ENCODE measurements at places on chromosomes 1 and 21.

DNA sequence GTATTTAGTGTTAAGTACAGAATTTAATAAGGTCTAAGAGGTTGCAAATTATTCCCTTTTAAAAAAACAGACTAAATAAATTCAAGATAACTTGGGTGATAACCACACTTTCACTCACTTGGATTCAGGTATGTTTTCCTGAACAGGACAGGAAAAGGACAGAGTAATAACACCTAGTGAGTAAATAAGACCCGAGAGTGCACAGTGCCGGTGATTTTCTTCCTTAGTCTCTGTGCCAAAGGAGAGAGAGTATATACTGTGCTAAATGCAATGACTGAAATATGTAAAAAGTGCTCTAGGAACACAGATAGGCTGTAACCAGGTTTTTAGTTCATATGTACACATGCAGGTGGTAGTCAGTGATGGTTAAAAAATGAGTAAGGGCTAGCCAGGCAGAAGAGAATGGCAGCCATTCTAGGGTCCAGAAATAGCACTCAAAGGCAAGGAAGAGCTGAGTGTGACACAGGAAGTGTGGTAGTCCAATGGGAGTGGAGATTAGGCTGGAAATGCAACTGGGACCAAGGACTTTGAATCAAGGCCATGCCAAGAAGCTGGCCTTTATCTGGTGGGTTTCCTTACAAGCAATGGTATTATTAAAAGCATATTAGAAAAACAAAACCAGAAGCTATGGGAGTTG is 58.1 kb downstream of the NRIP1 start:
- DNase-seq, result no peak

DNA sequence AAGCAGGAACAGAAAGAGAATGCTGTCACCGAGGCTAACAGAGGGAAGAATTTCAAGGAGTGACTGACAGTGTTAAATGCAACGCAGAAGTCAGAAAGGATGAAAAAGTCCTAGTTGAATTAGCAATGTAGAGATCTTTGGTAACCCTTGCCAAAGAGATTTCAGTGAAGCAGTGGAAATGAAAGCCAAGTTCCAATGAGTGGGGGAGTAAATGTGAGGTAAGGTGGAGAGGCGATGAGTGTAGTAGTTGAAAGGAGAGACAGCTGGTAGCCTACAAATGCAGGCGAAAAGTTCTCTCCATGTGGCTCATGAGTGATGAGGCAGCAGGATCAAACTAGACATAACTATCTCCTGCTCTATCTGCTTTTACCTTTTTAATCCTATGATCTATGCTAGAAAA is 74.6 kb upstream of the IPO9 start:
- DNase-seq, result no peak

- no peak for DNase-seq
Observed at GRCh38 chr1:28933277-28933676, 18.9 kb downstream of the EPB41 start.

DNA sequence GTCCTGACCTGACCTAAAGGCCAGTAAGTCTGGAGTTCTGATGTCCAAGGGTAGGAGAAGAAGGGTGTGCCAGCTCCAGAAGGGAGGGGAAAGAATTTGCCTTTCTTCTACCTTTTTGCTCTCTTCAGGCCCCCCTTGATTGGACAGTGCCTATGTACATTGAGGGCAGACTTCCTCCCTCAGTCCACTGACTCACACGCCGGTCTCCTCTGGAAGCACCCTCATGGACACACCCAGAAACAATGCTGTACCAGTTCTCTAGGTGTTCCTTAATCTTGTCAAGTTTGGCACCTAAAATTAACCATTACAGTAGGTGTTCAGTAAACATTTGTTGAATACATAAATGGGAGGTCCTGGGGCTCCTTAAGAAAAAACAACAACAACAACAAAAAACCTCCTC is 51.0 kb upstream of the POU2F1 start:
- DNase-seq, result no peak

DNA sequence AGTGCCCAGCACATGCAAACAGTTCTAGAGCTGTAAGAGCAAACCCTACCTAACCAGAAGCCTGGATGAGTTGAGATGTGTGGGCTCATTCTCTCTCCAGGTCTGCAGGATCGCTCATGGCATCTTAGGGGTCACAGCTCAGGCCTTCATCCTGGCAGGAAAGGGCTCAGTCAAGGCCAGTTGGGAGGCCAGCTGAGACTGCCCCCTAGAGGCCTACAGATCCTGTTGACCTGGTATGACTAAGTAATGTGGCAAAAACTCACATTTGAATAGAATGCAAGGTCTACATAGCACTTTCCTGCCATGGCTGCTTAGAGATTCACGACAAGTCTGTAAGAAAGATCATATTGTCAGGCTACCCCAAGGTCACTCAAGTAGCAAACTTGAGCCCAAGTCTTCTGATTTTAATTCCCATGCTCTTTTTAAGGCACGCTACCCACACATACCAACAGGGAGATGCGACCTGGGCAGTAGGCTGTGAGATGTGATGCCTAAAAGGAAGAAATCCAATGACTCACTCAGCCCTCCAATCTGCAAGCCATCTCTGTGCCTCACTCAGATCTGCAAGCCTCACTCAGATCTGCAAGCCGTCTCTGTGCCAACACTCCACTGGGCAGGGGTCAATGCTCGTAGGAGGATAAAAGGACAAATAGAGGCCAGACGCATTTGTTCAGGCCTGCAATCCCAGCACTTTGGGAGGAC is 5.1 kb upstream of the CAPN8 start:
- DNase-seq, result no peak
